Left kidney (tissue), 8 donors: ENCODE measurements at places on chromosomes 5 and 9.

DNA sequence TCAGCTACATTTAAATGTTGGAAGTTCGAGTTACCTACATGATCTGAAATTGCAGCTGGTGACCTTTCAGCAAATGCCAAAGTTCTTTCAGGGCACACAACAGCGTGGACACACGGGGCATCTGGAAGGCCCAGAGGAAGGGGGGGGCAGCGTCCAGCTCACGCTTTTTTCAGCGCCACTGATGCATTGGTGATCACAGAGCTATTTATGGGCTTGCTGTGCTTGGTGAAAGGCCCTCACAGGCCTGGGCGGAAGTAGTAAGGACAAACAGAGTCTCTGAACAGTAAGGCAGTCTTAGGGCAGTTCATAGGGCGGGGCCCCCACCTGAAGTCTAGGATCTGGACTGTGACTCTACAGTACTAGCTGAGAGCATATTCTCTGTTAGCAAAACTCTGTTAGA, 6.6 kb upstream of the FBP2 start:
- no peak for DNase-seq

DNA sequence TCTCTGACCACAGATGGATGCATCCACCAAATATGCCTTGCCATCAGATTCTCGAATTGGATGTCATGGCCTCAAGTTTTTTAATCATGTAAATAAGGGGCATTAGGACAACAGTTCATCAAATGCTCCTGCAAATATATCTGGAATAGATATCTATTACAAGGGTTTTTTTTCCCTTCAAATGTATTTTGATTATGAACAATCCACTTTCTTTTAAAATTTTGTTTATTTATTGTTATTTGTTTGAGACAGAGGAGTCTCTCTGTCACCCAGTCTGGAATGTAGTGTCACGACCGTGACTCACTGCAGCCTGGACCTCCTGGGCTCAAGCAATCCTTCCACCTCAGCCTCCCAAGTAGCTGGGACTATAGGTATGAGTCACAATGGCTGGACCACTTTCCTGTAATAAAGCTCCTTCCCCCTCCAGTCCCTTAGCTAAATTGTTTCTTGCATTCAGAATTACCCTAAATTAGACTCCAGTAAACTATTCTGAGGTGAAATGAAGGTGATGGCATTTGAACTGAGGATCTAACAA, 1412.1 kb downstream of the EFNA5 start:
- no peak for DNase-seq

DNA sequence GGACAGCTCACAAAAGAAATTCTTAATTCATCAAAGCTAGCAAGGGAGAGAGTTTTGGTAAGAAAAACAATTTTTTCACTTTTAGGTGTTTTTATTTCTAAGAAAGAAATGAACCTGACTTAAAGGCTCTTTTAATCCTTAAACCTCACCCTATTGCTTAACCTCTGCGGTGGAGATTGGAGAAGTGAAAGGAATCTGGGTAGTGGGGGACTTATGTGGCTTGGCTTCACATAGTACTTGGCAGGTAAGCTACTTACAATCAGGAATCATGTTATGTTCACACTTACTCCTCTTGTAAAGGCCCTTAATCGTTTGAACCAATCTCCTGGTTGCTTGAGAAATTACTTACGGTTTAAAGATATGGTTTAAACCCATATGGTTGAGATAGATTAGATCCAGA, 104.8 kb downstream of the ISOC1 start:
- no peak for DNase-seq

DNA sequence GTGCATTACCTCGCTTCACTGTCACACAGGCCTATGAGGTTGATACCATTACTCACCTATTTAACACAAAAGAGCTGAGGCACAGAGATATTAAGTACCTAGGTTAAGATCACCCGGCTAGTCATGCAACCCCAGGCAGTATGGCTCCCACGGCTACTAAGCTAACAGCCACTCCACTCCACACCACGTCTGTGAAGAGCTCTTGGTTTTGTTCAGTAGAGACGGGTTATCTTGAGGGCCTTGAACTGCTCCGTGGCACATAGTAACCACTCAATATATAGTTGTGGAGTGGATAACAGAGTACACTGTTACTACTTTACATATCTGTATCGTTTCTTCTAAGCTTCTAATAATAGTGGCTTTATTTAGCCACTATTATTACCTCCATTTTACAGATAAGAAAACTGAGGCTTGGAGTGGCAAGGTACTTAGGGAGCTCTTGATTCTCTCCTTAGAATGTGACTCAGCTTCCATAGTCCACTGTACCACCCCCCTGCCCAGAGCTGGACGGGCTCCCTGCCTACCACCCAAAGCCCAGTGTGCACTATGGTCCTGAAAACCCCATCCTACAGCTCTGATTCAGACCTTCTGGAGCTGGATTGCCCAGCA, 1.0 kb upstream of the CORO2A start:
- no peak for DNase-seq

- DNase-seq: no peak
These were observed 2.1 kb upstream of the WNK2 start for GRCh38 chr9:93181672-93182435.

GRCh38 chr5:12901696-12902095, 997.5 kb upstream of the CTNND2 start:
- DNase-seq: no peak

DNA sequence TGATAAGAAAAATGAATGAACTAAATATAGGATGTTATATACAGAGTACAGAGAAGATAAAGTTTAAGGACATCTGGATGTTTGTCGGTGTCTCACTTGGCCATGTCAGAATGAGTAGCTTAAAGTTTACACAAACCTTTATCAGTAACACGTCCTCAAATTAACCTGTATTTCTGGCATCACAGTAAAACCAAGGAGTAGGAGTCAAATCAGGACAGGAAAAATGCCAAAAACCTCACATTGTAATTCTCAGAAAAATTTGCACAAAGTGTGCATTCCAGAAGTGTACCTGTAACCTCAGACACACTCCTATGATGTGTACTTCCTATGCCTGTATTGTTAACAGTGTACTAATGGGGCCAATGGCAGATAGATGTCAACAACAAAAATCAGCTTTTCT, 139.3 kb downstream of the SMC2 start:
- no peak for DNase-seq

- no peak for DNase-seq
These were observed 13.3 kb downstream of the PKD2L2 start for GRCh38 chr5:137902408-137903133.

GRCh38 chr9:71636143-71636839, 132.0 kb downstream of the CEMIP2 start:
- no peak for DNase-seq

DNA sequence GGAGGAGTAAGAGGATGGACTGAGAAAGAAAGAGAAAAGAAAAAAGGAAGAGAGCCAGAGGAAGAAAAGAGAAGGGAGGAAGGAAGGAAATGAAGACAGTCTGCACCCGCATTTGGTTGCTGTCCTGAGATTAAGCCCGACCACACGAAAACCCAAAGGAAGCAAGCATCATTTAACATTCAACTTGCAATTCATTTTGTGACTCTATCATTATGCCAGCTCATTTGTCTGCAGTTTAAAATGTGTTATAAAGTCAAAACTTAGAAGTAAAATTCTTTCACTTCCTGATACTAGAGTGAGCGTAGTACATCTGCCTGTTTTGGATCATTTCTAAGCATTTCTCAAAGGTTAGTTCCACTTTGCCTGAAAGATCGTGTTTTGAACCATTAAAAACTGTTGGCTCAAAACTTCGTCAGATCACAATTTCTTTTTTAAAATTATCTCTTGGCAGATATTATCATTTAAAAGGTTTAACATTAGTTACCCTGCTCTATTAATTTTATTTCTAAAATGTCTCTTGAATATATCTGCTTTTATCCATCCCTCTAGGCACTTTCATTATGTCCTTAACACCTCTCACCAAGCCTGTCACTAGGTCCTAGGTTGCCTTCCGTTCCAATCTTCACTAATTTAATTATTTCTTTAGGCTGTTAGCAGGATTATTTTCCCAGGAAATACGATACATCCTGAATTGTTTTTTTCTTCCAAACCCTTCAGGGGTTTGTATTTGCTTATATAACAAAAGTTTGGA, 240.9 kb downstream of the TLE4 start:
- DNase-seq: no peak

DNA sequence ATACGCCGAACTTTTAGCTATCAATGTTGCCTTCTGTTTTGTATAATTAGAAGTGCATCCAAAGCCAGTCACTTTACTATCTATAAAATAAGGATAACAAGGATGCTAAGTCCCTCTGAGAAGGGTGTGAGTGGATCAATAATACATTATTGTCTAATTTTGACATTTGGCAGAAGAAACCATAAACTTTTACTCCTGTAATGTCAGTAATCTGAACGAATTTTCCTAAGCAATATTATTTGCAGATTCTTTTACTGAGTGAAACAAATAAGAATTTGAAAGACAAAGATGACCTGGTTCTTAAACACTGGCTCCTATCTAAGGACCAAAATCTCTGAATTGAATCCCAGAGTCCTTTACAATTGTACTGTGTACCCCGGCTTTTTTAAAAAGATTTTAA, 126.6 kb upstream of the TMEM161B start:
- DNase-seq: no peak

DNA sequence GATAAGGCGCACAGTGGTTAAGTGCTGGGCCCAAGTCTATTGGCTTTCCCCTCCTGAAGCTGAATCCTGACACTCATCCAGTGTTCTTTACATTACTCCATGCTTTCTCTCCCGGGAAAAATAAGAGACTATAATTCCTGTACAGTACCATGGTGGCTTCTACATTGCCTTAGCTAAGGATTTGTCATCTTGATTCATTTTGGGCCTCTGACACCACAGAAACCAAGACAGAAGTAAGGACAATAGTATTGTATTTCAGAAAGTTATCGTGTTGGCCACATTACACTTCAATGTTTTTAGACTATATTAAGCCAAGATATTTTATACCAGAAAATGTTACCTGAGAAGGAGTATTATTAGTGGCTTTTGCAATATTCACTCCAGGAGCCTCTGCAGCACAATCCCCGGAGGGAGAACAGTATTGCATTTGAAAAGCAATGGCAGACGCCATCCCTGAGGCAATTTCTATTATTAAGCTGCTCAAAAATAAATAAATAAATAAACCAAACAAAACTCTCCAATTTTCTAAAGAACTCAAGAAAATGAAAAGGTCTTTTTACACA, 267.9 kb downstream of the ENC1 start:
- DNase-seq: no peak

GRCh38 chr9:5459289-5459829, 9.0 kb downstream of the CD274 start:
- no peak for DNase-seq

DNA sequence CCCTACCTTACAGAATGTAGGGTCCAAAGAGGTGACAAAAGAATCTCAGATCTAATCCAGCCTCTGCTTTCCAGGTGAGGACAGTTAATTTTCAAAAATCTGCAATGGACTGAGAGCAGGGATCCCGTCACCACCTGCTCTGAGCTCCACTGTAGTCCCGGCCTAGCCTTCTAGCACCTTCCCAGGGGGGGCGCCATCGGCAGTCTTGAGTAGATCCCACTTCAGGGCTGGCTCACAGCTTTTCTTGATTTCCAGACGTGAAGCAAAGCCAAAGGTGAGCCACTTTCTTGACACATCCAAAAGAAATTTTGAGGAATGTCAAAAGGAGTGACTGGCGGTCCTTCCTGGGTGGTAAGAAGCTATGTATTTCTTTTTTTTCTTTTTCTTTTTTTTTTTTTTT, 114.1 kb downstream of the SYK start:
- DNase-seq: no peak

GRCh38 chr9:129418451-129418850, 202.4 kb downstream of the C9orf50 start:
- DNase-seq: no peak
